PC-9 (cell line): ENCODE measurements at places on chromosomes 7 and 10.

GRCh38 chr7:74212661-74213060, 2.9 kb downstream of the LAT2 start:
- DNase-seq, result no peak

GRCh38 chr10:132371641-132372081, 25.3 kb upstream of the PWWP2B start:
- no peak for DNase-seq

DNA sequence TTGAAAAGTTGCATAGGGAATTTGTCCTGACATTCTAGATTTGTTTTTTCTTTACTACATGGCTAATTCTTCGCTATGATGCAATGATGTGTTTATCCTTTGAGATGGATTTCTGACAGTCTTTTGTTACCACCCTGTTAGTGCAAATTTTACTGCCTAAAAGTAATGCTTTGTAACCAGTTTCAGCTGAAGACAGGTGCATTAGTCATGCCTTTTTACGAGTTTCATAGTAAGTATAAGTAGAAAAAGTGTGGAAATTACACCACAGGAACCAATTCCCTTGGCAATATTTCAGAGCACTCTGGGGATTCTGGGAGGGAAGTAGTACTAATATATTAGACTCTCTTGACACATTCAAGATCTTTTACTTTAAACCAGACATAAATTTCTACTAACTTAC, 257.8 kb upstream of the DKK1 start:
- DNase-seq, result no peak

DNA sequence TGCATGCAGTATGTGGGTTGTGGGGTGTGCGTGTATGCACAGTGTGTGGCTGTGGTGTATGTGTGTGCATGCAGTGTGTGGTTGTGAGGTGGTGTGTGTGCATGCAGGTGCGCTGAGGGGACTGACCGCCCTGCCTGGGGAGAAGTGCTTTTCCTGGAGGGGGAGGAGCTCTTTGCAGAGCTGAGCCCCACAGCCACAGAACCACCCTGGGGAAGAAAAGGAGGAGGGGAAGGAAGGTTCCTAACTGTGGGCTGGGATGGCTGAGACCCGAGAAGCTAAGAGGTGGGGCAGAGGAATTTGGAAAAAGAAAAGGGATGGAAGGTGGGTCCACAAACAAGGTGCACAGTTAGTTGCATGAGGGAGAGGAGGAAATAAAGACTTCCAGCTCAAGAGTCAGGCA, at the start of gene TRPV5:
TSS of gene TRPV5 (minus strand) at position 123 of the 400 bp plus-strand sequence. CDS start 287 bp downstream, outside the sequence.
- no peak for DNase-seq

GRCh38 chr7:23012186-23012585, 1.7 kb downstream of the HYCC1 start:
- DNase-seq, result no peak

GRCh38 chr10:43892062-43892770, 243.5 kb upstream of the ZNF32 start:
- DNase-seq, result no peak

GRCh38 chr7:143480501-143480900, 2.8 kb downstream of the TAS2R41 start:
- no peak for DNase-seq

DNA sequence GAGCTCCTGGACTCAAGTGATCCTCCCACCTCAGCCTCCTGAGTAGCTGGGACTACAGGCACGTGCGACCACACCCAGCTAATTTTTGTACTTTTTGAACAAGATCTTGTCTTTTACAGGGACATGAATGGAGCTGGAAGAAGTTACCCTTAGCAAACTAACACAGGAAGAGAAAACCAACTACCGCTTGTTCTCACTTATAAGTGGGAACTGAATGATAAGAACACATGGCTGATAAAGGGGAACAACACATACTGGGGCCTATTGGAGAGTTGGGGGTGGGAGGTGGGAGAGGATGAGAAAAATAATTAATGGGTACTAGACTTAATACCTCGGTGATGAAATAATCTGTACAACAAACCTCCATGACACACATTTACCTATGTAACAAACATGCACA, 70.9 kb upstream of the INHBA start:
- DNase-seq, result no peak

- no peak for DNase-seq
Measured at GRCh38 chr7:45580053-45580872, 6.1 kb downstream of the ADCY1 start.

GRCh38 chr7:29243910-29244655, 49.5 kb downstream of the CHN2 start:
- no peak for DNase-seq

- no peak for DNase-seq
Measured at GRCh38 chr10:49153971-49154370, 20.1 kb upstream of the FAM170B start.

DNA sequence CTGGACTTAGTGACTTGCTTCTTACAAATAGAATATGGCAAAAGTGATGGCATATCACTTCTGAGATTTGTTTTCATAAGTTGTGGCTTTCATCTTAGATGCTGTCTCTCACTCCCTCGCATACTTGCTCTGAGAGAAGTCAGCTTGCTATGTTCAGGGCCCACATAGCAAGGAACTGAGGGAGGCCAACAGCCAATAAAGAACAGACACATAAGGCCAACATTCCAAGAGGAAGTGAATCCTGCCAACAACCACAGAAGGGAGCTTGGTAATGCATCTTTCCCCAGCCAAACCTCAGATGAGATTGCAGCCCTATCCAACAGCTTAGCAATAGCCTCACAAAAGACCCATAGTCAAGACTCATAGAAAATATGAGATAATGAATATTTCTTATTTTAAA, 39.2 kb upstream of the DMTF1 start:
- DNase-seq, result no peak

DNA sequence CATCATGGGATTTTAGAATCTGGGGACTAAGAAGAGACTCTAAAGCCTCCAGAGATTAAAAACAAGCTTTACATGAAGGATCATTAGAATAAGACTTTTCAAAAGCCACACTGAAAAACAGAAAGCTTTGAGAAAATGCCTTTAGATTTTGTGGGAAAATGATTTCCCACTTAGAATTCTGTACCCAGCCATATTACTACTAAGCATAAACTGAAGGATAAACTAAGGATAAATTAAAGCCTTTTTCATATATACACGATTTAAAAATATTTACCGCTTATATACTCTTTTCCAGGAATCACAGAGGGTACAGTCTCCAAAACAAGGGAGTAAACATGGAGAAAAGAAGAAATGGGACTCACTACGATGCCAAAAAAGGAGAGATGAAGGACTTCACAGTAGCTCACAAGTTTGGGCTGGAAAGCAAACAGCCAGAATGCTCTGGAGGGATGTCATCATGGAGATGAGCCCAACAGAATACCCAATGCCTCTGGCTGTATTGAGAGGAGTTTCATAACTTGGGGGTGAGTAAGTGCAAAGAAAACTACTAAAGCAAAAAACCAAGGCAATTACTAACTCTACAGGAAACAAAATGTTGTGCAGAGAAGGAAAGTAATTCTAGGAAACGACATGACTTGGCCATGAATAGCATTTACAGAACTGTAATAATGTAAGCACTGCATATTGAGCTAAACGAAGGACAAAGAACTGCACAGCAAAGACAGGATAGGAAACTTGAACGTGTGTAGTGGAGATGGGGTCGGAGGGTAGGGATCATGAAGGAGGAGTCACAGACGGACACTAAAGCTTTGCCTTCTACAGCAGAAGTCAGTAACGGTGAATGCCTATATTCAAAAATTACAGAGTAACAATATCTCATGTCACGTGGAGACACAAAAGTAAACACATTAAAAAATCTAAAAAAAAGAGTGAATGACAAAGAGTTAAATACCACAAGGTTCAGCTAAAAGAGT, 61.4 kb upstream of the ASAH2 start:
- no peak for DNase-seq

- DNase-seq, result no peak
Measured at GRCh38 chr7:103824251-103824650, 165.2 kb downstream of the RELN start.

- no peak for DNase-seq
Measured at GRCh38 chr10:753530-753929, 64.1 kb upstream of the DIP2C start.
